Activated CD8-positive, alpha-beta memory T cell treated with anti-CD3 and anti-CD28 coated beads for 4 hours (primary cell): ENCODE measurements at places on chromosomes 5 and 9.

DNA sequence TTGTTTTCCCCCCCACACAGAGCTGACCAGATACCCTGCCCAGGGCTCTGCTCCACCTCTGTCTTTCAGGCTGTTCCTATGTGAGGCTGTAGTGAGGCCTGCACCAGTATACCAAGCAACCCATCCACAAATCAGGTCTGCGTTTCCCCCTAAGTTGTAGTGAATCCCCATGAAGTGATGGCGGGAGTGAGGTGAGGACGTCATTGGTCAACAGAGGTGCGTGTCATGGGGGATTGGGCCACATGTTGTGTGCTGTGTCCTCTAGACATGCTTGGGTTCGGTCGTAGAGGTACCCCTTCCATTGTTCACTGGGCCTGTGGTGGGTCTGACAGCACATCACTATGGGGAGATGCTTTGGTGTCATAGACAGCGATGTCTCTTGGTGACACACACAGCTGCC lies 184.6 kb downstream of the CACNA1B start:
- no peak for DNase-seq

DNA sequence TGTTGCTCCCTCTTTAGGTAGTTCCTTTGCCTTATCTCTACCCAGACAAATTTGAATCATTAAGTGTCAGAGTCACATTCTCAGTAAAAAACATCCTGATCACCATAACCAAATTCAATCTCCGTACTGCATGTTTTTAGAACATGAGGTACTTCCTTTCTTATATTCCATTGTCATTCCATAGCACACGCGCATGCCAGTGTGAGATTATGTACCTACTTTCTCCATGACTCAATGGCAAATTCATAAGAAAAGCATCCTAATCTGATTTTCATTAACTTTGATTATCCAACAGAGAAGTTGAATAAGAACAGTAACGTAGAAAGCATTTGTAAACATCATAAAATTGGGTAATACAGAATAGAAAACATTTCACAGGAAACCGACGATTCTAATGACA lies 1118.6 kb upstream of the CDH9 start:
- no peak for DNase-seq

- DNase-seq: no peak
Measured at GRCh38 chr9:97502222-97502983, 937 bp downstream of the TMOD1 start.

DNA sequence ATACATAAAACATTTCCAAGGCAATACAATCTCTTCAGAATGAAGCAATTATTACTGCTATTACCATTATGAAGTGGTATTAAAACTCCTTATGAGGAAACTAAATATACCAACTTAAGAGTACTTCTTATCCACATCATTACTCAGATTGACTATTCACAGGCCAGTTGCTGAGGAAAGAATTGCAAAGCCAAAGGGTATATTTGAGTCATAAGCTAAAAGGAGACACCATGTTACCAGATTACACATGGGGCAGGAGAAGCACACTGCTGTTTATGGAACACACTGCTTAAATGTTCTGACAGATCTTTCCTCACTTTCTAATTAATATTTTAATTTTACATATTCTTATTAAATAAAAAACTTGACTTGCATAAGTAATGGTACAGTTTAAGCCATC lies 1726.4 kb upstream of the NUDT12 start:
- no peak for DNase-seq

GRCh38 chr9:93148721-93149120 lies 14.7 kb upstream of the NINJ1 start:
- no peak for DNase-seq

GRCh38 chr5:162410365-162410764 lies 342.8 kb downstream of the GABRG2 start:
- no peak for DNase-seq

DNA sequence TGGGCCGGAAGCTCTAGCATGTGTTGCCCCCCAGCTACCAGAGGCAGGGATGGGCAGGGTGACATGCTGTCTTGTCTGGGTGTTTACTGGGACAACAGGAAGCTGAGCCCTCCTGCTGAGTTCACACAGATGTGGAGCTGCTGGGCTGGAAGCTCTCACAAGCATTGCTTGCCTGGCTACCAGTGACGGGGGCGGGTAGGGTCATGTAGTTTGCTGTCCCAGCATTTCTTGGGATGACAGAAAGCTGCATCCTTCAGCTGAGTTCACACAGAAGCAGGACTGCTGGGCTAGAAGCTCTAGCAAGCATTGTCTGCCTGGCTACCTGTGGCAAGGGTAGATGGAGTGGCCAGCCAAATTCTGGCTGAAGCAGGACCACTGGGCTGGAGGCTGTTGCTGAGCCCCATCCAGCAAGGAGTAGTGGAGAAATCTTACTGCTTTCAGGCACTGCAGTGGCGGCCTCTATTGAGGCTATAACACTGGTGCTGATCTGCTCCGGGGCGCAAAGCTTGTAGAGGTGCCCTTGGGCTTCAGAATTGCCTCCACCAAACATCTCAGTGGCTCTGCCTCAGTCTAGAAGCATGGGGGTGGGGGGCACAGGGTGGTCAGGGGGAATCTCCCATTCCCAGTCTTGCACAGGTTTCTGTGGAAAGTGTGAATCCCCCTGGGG lies 25.1 kb downstream of the POLK start:
- DNase-seq: no peak

GRCh38 chr5:109723606-109724005 lies 33.9 kb downstream of the MAN2A1 start:
- no peak for DNase-seq

DNA sequence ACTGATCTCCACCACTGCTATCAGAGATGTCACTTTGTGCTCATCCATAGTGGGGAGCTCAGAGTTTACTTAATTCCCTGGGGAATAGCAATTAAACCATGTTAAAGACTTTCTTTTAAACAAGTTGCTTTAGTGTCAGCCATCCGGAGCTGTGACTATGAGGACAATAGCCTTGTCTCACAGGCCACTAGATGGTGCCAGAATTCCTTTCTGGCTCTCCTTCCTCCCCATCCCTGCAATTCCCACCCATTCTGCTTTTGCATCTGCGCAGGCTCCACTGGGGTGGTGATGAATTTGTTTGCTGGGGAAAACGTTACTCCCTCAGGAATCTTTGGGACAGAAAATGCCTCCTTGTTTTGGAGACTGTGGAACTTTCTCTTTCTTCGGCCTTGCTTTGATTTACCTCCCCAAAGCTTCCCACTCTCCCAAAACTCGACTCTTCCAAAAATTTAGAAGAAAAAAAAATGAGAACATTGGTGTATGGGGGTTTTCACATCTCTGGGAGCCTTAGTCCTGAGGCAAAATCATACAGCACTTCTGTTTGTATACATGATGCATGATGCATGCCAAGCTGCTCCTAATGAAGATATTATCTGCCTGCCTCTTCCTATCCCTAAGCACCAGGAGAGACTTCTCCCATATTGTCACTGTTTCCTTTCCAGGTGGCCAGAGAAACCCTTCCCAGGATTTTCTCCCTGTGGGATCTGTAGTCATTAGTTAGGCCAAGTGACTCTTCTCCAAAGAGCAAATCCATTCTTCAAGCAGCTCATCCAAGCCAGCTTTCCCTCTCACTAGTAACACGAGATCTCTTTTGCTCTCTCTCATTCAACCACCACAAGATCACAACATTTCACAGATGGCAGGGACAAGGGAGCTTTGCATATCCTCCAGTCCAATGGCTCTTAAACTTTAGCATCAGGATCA lies 466.1 kb downstream of the TLR4 start:
- DNase-seq: no peak

GRCh38 chr5:100772006-100772405 lies 131.1 kb downstream of the ST8SIA4 start:
- no peak for DNase-seq

GRCh38 chr5:33649549-33650482 lies 209.1 kb downstream of the TARS1 start:
- DNase-seq: no peak

DNA sequence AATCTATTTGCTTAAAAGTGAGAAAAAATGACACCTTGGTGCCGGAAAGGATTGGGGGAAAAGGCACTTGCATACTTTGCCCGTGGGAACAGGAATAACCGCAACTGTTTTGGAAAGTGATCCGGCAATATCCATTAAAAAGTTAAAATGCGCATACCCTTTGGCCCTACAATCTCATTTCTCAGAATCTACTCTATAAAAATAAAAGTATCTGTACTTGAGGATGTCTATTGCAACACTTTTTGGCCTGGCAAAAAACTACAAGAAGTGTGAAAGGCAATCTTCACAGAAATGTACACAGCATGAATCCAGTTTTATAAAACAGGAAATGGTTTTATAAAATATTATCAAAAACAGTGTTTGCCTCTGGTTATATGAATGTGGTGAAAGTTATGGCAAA lies 58.3 kb upstream of the NFIL3 start:
- no peak for DNase-seq

DNA sequence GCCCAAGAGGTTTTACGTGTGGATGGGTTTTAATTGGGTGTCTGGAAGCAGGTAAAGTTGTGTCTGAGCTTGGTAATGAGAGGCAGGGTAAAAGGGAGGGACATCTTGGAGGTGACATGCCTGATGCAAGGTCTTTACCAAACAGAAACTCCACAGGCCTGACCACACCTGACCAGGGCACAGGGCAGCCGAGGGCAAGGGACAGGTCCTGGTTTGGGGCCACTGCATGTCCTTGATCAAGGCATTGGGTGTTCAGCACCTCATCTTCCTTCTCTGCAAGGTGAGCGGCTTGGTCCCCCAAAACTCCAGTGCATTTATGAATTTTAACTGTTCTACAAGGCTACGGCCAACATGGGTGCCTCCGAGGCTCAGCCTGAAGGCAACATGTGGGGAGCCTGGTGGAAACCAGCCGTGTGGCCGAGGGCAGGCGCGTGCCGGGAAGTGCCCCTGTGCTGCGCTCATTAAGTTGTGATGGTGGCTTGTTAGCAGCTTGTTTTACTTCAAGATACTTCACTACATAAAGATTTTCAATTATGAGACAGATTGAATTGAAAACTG lies 30.7 kb upstream of the LPCAT1 start:
- DNase-seq: no peak

- DNase-seq: no peak
Measured at GRCh38 chr5:93193431-93194347, 387.3 kb downstream of the NR2F1-AS1 start.

DNA sequence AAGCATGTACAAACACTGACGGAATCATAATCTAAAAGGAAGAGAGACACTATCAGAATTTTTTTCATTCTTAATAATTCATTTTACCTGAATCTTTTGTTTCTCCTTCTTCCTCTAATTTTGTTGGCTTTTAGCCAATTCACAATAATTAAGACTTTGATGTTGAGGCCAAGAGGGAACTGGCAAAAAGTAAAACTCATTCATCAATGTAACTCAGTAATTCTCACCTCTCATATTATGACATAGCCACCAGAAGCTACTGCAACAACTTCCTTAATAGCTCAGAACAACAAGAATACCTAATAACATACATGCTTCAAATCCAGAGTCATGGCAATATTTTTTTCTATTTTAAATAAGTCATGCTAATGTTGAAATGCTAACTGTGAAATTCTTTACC lies 64.5 kb downstream of the MCTP1 start:
- no peak for DNase-seq

- no peak for DNase-seq
Measured at GRCh38 chr9:16619402-16619801, 251.1 kb downstream of the BNC2 start.

- peak; percentile 44 for DNase-seq
Measured at GRCh38 chr5:154405078-154405792, 40.6 kb upstream of the SAP30L start.

GRCh38 chr9:117414220-117414905 lies 494 bp downstream of the ASTN2 start:
- no peak for DNase-seq

DNA sequence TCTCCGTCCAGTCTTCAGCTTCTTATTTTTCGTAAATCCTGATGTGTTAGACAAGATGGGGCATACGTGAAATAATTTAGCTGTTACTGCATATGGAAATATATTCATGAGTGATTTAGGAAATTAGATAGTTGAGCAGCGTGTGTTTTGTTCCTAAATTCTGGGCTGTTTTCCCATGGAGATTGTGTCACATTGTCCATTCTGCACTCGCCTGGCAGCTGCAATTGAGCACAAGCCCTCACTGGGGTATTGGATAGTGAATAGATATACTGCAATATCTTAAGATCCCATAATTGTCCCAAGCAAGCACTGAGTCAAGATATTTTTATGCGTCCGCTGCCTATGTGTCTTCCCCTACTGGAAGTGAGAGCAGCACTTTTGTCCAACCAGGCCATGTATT lies 1027.1 kb upstream of the WWC1 start:
- DNase-seq: no peak

- no peak for DNase-seq
Measured at GRCh38 chr9:80485420-80486250, 913.9 kb downstream of the TLE4 start.

DNA sequence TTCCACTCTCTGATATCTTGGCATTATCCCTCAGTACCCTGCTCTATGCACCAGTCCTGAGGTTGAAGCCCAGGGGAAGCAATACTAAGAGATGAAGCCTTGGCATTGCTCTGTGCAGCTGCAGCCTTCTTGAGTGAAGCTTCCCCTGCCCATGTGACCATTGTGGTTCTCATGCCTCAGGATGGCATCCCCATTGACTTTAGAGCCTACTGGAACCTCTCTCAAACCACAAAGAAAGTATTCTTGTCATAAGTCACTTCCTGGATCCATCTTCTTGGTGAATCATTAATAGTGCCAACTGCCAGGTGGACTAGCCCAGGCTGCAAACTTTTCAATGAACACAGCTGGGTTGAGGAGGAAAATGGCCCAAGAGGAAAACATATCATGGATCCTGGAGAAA lies 283.9 kb upstream of the RFX3 start:
- DNase-seq: no peak

- DNase-seq: no peak
Measured at GRCh38 chr9:125897481-125897880, 150.3 kb downstream of the PBX3 start.

GRCh38 chr9:100186356-100186755 lies 87.3 kb downstream of the INVS start:
- DNase-seq: no peak

DNA sequence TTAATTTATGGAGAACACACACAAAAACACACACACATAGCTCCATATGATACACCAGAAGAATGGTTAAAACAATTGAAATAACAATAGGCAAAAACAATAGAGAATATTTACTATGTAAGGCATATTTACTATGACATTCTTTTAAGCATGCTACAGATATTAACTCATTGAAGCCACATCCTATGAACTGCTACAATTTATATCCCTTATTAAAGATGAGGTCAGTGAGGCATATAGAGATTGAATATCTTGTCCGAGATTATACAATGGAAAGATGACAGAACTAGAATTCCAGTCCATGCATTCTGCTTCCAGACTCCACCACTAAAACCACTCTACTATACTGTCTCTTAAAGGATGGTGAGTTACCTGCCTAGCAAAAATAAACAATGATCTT lies 60.7 kb downstream of the ADAMTS12 start:
- DNase-seq: no peak

- DNase-seq: no peak
Measured at GRCh38 chr9:132233138-132233537, 71.3 kb downstream of the NTNG2 start.

- no peak for DNase-seq
Measured at GRCh38 chr5:170393235-170393634, 4.1 kb upstream of the KCNMB1 start.
